Mesendoderm (in vitro differentiated cells): ENCODE measurements at places on chromosomes 3 and 15.
A peak's percentile ranks its signal among the peaks of the same experiment; 100 is the strongest.

DNA sequence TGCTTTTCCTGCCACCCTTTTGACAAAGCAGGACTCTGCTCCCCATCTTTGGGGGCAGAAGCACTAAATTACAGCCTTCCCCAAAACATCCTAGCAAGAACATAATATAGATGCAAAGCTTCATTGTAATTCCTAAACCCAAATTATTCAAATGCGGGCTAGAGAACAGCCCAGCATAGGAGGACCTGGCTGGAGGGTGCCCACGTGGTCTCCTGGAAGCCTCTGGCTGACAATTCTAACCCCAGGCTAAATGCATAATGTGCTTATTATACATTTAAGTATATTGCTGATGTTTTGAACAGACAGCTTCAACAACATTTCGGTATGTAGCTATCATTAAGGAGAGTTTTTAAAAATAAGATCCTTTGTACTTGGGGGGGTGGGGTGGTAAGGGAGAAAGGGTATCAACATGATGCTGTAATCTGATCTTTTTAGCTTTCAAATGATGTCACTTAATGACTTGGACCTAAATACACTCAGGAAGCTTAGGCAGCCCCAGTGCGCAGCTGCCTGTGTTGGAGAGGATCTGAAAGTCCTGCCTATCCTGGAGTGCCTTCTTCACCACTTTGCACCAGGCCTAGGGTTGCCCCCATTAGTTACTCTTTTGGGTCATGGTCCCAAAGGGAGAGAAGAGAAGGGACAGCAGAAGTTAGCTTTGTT lies 57.2 kb upstream of the USP3 start:
- no peak for DNase-seq

DNA sequence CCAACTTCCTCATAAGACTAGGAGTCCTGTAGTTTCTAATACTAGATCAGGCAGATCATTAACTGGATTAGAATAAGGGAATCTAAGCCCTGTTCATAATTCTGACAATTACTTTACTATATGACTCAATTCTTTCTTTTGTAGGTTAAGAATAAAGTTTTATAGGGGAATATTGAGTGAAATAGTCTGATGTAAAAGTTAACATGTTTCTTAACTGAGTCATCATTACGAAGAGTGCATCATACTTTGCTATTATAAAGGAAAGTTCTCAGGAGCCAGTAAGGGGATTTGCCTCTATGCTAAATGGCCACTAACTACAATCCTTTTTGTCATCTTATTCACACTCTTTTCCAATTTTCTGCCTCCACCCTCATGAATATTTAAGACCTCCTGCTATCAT lies 63.1 kb downstream of the POLQ start:
- no peak for DNase-seq

DNA sequence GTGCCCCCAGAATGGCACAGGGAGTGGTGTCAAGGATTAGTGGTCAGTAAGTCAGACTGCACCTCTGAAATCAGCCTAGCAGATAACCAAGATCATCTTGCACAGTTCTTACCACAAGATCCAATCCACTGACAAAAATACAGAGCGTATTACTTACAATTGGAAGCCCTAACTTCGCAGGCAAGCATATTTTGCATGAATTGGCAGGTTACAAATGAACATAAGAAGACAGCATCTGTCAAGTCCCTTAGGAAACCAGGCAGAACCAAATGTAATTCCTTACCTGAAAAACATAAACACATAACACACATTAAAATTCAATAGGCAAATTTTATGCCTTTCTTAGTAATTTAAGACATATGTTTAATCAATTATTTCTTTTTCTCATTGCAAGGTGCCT lies 293.4 kb downstream of the MAGI1 start:
- DNase-seq, result no peak

- no peak for DNase-seq
Measured at GRCh38 chr15:22780267-22780666, 6.2 kb upstream of the NIPA1 start.

DNA sequence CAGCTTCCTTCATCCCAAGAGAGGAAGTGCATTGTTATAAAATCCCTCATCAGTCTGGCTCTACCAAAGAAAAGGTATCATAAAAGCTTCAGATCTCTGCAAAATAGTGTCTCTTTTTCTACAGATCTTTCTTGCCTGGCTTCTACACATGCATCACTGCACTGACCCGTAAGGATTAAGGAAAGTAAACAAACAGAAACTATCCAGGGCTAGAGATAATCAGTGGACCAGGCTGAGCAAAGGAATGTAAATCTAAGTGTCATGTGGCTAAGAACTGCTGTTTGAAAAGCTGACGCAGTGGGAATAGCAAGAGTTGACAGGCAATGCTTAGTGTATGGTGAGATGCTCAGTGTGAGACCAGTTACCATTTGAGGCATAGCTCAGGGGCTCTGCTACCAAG lies 339.7 kb downstream of the IL5RA start:
- peak; percentile 71 for DNase-seq

- no peak for DNase-seq
Measured at GRCh38 chr3:79351699-79352098, 416.1 kb downstream of the ROBO1 start.

- DNase-seq, result peak; percentile 96
Measured at GRCh38 chr15:66698318-66698961, 3.6 kb upstream of the SMAD6 start.

DNA sequence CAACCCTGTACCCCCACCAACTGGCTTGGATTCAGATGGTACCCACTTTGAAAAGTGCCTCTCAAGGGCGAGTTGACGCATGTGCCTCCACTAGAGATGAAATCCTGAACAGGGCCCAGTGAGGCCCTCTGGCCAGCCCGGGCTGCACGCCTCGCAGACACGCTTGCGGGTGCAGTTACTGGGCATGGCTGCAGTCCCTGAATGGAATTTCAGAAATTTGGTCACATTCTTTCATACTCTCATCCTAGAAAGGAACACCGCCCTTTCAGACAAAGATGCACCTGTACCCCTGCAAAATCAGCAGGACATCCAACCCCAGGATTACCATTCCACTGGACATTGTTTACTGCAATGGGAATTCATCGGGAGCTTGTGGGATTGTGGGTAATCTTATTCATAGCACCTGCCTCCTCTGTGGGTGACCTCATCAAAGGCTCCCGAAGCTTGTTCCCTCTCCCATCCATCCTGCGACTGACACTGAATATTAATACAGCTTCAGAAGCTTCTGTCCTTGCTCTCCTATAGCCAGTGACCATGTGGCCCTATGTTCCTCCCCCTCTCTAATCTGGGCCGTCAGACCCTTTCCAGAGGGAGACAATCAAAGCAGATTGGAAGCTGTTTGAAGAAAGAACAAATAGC lies 42.5 kb upstream of the TPM1 start:
- DNase-seq, result peak; percentile 21

DNA sequence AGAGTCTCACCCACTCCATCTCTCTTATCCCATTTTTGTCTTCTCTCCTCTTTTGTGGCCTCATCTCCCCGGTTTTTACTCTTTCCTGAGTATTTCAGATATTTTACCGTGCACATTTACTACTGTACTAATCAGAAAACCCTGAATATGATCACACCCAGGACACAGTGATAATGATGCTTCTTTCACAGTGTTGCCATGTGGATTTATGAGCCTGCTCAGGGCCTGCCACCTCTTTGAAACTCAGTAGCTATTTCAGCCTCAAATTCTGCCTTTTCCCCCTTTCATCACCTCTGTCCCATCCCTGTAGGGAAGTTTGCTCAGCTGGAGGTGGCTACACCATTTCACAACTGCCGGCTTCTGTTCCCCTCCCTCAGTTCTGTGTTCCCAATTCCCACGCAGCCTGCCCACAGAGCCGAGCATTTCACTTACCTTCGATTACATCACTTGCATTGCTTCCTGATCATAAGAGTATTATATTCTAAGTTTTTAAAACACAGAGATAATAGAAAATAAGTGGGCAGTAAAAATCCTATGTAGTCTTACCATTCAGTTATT lies 33.2 kb downstream of the ARNT2 start:
- peak; percentile 44 for DNase-seq

- no peak for DNase-seq
Measured at GRCh38 chr3:135556174-135556573, 409.4 kb upstream of the PPP2R3A start.

DNA sequence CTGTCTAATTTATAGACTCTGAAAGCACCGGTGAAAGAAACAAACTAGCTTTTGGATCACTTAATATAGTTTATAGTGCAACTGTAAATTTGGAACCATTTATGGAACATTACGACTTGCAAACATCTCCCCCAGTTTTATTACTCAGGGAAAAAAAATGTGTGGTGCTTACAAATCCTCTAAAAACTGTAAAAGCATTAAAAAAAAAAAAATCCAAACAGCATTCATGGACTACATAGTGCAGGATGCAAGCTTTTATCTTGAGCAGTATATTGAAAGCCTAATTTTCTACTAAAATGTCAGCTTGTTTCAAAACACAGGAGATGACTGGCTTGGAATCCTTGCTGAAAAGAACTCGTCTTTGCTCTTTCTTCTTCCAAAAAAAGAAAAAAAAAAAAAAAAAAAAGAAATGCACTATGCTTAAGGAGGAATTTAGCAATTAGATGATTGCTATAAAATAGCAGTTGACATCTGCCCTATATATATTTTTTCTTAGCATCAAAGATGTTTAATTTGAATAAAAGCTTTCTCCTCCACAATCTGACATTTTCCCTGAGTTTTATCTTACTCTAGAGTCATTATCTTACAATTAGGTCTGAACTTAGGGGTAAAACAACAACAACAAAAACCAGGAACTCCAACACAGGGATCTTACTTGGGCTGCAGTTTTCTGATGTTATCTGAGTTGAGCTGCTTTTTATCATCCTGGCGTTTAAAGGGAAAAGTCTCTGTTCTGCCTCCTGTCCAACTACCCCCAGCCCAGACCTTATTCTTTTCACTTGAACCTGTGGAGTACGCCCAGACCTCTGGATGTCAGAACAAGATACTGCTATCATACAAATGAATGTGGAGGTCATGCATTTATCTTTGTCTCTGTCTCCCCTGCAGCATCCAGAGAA lies 62.6 kb upstream of the PDZRN3 start:
- DNase-seq, result peak; percentile 27

- DNase-seq, result no peak
Measured at GRCh38 chr3:8658306-8659212, 14.0 kb upstream of the SSUH2 start.

DNA sequence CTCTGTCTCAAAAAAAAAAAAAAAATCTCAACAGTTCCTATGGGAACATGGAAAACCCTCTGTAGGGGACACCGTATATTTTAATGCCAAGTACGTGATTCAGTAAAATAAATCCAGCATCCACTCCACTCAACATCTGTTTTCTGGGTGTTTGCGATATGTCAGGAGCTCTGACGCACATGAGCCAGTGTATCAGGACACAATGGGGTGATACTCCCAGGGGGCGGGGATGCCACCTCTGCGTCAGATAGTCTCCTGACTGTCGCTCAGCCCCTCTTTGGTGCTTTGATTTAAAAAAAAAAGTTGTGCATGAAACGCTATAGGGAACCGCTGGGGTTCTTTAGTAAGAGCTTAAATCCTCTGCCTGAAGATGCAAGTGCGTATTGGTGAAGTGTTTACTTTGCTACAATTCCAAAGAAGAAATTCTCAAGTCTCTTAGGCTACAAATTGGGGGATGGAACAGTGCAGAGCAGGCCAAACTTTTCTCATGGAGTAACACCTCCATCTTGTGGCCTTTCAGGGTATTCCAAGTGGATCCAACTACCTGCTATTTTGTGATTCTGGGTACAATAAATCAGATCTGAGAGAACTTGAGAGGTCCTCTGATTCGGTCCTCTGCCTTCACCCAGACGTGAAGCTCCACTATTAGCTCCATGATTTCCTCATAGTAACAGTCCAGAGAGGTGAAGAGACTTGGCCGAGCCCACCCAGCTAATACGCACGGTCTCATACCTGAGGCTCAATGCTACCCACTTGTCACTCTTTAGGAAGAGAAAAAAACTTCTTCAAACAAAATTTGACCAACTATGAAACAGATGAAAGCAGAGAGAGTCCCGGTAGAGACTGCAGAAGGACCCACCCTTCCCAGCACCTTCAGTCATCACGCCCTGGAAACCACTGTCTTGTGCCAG lies 9.3 kb upstream of the NR2E3 start:
- DNase-seq, result peak; percentile 76

GRCh38 chr15:28989239-28989830 lies 103.6 kb downstream of the APBA2 start:
- DNase-seq, result peak; percentile 72

DNA sequence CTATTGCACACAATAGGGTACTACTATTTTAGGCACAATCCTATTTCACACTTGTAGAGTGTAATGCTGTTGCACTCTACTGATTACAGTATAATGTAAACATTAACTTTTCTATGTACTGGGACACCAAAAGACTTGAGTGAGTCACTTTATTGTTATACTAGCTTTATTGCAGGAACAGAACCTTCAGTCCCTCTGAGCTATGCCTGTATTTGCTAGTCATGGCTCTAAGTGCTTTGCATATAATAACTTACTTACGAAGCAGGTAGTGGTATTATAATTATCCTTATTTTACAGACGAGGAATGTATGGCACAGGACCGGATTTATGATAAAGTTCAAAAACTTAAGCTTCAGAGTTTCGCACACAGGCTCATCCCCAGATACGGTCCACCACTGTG lies 106.6 kb upstream of the SLC6A6 start:
- no peak for DNase-seq

DNA sequence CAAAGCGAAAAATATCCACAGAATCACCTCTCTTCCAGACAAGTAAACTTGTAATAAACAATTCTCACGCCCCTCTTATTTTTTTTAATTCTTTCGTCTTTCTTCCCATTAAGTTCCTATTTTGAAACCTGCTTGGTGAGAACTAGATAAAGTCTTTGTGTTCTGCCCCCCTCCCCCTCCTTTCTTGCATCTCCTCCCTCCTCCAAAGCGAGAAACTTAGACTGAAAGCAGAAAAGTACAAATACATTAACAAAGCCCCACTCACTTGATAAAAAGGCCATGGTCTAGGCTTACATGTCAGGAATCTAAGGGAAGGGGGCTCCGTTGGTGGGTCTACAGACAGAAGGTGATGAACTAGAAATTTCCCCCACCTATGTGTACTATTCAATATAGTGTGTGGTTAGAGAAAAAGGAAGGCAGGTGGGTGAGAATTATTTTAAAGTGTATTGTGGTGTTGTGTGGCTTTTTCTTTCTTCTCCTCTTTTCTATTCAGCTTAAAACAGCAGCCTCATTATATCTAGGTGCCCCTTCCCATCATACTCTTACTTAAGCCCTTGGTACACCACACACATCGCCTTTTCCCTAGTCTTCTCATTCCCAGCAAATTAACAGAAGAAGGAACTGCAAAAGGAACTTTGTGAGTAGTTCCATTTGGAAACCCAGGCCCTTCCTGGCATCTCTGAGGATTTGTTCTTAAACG lies 215.3 kb downstream of the MEIS2 start:
- no peak for DNase-seq

GRCh38 chr3:186394566-186395217 lies 32.7 kb upstream of the DGKG start:
- no peak for DNase-seq
